T-helper 17 cell (primary cell): ENCODE measurements at places on chromosomes 3 and 15. TPM values are rescaled to one million over a fixed set of nuclear protein-coding genes. Genes with fewer than 3 reads are reported as not detected.
A peak's percentile ranks its signal among the peaks of the same experiment; 100 is the strongest.

GRCh38 chr3:35675206-35675605, 35.9 kb downstream of the ARPP21 start:
- no peak for DNase-seq
- H3K4me1 ChIP-seq, result no peaks in the 10 kb centered on the region
- H3K27ac ChIP-seq, result no peak overlapping the region
- H3K36me3 ChIP-seq, result no peaks in the 10 kb centered on the region

DNA sequence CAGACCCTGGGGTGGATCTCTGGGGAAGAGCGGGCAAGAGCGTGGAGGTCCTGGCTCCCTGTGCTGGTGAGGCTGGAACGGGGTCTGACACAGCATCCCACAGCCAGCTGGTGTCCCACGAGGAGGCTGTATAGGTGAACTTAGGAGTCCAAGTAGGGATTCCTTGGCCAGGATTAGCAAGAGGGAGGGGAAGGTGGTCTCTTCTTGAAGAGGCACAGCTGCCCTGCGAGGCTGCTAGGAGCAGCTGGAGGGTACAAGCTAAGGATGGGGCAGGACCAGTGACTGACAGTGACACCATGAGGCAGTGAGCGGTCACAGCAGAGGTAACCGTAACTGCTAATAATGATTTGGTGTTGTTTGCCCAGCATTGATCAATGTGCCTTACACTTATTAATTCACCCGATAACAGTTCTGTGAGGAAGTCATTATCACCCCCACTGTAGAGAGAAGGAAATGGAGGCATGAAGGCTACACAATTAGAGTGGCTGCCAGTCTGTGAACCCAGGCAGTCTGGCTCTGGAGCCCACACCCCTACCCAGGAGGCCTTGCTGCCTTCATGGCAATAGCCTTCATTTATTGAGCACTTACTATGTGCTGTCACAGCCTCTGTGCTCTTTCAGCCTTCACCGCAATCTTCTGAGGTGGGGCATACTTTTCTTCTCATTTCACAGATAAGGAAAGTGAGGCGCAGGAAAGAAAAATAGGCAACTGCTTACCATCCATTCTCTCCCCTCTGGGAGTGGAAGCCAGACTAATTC, 59.4 kb downstream of the TMEM44 start:
- H3K4me3 ChIP-seq, result no peak overlapping the region
- no peak overlapping the region for H3K27ac ChIP-seq
- H3K36me3 ChIP-seq, result no peaks in the 10 kb centered on the region
- DNase-seq, result no peak
- peaks cover 8% of the 10 kb centered on the region for H3K4me1 ChIP-seq

DNA sequence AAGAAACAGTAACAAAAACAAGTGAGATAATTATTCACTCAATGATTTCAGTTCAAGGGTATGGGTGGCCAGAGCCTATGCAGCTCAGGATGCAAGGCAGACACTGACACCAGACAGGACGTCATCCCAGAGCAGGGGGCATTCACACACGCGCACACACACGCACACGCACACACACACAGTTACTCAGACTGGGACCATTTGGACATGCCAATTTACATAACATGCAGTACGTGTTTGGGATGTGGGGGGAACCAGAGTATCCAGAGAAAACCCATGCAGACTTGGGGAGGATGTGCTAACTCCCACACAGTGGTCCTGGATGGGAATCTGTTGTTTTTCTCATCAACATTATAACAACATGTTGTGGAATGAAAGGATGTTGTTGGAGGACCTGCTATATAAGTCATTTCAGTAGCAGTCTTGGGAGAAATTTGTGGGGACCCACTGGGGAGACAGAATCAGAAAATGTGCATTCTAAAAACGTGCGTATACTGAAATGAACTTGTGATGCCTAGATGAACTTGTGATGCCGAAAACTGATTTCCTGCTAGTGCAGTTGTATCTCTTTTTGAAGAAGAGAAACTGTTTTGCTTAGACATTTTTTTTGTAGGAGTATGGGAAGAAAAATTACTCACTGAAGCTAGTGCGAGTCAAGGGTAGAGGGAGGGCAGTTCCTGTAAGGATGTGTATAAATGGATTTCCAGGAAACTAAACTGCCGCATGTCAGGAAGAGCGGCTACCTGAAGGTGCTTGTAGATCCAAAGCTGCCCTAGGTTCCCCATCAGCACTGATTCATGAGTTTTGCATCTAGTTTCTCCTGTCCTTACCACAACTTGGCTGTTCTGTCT, 25.2 kb downstream of the CD200 start:
- peak overlapping the region; percentile 78 for H3K4me3 ChIP-seq
- H3K36me3 ChIP-seq, result no peaks in the 10 kb centered on the region

- H3K27me3 ChIP-seq, result no peaks in the 10 kb centered on the region
- H3K27ac ChIP-seq, result peak within 1 kb of the TSS; percentile 99
- H3K36me3 ChIP-seq, result peaks cover 6% of the 10 kb centered on the region
- peak; percentile 71 for DNase-seq
Observed at GRCh38 chr3:187745201-187746058, at the start of gene BCL6. Gene BCL6 (minus strand): TSS chr3:187745468. CDS start chr3:187733693, 11,775 bp downstream.

GRCh38 chr3:76242886-76243753, 457.8 kb upstream of the ZNF717 start:
- DNase-seq, result no peak
- H3K27ac ChIP-seq, result no peak overlapping the region
- H3K4me3 ChIP-seq, result no peak overlapping the region
- H3K4me1 ChIP-seq, result no peaks in the 10 kb centered on the region

DNA sequence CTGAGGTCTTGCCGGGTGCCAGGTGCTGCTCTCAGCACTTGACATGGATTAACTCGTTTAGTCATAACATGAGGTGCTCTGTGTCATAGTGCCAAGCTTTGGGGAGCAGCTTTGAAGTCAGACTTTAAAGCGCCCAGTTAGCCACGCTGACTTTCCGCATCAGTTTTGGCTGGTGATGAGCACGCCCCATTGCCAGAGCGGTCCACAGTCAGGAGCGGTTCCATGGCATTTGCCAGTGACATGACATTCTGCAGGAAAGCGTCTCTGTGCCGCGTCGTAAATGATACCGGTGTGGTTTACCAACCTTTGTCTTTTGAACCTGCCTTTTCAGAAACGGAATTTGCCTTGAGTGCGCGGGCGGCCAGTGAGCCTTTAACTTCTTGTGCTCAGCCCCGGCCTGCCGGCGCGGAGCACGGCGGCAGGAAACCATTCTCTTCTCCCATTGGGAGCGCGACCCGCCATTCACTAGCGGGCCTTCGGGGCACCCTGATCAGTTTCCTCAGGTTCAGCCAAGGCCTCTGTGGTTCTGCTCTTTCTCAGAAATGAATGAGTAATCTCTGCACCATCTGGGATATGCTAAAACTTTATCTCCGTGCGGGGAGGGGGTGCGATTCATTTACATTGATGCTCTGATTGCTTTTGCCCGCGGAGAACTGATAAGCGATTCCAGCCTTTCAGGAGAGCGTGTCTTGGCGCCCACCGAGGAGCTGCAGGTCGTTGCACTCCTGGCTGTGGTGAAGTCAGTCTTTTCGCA, 1.7 kb upstream of the SLC2A2 start:
- DNase-seq, result no peak
- H3K27ac ChIP-seq, result no peak overlapping the region
- H3K4me3 ChIP-seq, result no peak overlapping the region
- H3K4me1 ChIP-seq, result peaks cover 2% of the 10 kb centered on the region

Gene LSMEM2
- not detected for total RNA-seq

Gene ATRIP
- total RNA-seq, result 9.3 TPM
